ENCODE measurements at places on chromosomes 3 and 15. TPM values are rescaled to one million over a fixed set of nuclear protein-coding genes. Genes with fewer than 3 reads are reported as not detected.

GRCh38 chr15:60568914-60569391 lies 90.0 kb upstream of the ICE2 start:
- no peak for DNase-seq

- DNase-seq, result no peak
Observed at GRCh38 chr15:89374086-89374981, 39.7 kb upstream of the POLG start.

Gene FANCD2OS
- not detected for total RNA-seq

DNA sequence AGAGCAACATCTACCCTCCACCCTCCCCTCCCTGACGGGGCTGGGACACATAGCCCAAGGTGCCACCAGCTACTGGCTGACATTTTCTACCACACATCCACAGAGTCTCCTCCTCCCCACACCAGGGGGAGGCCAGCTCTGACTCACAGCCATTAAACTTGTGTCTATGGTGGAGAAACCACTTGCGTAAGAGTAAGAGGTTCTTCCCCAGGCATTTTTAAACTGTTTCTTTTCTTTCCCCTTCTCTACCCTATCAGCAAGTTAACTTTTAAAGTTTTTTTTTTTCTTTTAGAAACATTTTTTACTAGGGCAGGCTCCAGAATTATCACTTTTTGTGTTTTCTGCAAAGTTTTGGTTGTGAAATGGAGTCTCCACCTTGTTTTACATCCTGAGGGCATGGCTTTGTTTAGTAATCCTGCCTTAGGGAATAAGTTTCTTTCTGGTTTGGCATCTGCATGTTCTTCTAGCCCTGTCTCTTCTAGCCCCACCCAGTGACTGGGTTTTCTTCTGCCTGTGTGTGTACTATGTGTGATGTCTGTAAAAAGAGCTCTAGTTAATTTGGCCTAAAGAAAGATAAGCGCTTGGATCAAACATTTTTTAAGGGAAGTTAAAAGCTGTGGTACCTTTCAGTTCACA lies 148.8 kb upstream of the GADL1 start:
- DNase-seq, result peak; percentile 86

DNA sequence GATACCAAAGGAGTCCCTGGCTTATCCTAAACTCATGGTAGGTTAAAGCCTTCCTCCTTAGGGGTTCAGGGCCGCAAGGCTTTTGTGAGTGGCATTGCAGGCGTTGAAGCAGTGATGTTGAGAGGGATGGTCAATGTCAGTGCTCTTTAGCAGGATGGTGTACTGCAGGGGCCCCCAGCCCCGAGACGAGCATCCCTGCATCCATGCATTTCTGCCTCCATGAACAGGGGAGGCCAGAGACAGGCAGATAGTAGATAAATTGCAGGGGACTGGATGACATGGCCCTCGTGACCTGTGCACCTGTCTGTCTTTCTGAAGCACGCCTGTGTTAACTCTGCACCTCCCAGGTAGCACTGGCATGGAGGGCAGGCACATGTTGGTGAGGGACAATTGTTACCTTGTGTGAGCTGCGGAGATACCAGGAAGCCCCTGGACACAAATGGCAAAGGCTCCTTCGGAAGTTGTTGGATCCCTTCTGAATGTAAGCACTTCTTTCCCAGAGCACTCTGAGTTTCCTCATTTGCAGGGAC lies 133.5 kb downstream of the SNRPN start:
- DNase-seq, result no peak

DNA sequence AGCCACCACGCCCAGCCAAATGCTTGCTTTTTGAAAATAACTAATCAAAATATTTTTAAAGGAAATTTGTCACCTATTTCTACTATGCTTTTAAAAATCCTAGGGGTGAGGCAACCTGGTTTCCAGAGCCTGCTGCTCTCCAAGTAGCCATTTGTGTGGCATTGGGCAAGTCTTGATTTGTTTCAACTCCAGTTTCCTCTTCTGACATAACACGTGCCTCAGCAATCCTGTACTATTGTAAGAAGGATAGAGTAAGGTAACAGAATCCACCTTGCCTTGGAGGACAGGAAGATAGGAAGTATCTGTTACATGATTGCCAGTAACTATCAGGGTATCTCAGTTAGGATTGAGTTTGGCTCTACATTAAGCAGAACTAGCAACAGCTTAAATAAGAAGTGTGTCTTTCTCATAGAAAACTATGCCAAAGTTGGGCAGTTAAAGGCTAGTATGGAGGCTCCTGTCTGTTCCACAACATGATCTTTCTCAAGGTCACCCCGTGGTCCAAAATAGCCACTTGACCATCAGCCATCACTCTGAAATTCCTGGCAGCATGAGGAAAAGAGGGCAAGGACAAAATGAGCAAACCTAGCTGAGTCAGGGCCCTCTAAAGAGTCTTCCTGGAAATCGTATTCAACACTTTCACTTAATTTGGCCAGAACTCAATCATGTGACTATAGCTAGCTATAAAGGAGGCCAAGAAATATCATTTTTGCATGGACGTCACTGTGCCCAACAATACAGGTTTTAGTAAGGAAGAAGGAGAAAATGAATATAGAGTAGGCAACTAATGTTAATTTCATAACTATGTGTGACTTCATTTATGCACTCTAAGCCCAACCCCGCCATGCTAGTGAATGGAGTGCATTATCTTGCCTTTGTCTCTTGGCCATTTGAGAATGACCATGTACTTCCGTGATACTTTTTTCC lies 66.1 kb downstream of the HMG20A start:
- DNase-seq, result no peak

DNA sequence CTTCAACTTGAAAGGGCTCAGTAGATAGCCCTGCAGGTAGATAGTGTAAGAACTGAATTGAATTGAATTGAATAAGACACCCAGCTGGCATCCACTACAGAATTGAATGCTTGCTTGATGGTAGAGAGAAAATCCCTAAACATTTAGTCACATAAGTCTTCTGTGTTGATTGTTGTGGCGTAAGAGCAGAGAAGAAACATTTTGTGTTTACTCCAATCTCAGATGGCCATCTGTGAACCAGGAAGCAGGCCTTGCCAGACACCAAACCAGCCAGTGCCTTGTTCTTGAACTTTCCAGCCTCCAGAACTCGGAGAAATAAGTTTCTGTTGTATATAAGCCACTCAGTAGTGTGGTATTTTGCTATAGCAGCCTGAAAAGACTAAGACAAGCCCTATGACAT lies 43.6 kb downstream of the SST start:
- no peak for DNase-seq

Gene RFX7
- total RNA-seq, result 24.9 TPM

GRCh38 chr3:126134219-126134975 lies 46.0 kb downstream of the ALDH1L1 start:
- DNase-seq, result no peak

DNA sequence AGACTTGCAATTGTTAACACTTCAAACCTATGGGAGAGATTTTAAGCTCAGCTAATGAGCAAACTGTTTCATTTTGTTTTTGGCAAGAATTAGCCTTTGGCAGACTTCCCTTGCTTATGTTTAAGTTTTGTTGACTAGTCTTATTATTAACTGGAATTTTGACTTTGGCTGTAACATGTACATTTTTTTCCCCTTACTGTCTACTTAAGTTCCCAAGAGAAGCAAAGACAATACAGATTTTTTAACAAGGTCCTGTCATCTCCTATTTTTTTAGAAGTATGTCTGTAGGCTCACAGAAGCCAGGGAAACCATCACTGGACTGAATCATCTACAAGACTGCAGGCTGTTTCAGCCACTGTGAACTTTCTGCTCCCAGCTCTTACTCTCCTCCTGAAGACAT lies 74.3 kb downstream of the DGKG start:
- no peak for DNase-seq
